ENCODE measurements at places on chromosomes 4 and X.

GRCh38 chr4:39502019-39502663 is 25.1 kb downstream of the UGDH start:
- DNase-seq = no peak

DNA sequence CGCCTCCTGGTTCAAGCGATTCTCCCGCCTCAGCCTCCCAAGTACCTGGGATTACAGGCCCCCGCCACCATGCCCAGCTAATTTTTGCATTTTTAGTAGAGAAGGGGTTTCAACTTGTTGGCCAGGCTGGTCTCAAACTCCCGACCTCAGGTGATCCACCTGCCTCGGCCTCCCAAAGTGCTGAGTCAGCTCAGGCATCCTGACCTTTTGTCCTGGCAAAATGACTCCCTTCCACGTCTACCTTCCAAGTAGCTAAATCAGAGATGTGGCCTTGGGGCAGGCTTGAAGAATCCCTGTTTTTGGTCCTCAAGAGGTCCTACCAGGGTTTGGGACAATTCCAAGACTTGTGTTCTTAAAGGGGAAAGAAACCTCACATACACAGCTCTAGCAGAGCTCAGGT is 12.8 kb downstream of the AFAP1 start:
- no peak for DNase-seq

DNA sequence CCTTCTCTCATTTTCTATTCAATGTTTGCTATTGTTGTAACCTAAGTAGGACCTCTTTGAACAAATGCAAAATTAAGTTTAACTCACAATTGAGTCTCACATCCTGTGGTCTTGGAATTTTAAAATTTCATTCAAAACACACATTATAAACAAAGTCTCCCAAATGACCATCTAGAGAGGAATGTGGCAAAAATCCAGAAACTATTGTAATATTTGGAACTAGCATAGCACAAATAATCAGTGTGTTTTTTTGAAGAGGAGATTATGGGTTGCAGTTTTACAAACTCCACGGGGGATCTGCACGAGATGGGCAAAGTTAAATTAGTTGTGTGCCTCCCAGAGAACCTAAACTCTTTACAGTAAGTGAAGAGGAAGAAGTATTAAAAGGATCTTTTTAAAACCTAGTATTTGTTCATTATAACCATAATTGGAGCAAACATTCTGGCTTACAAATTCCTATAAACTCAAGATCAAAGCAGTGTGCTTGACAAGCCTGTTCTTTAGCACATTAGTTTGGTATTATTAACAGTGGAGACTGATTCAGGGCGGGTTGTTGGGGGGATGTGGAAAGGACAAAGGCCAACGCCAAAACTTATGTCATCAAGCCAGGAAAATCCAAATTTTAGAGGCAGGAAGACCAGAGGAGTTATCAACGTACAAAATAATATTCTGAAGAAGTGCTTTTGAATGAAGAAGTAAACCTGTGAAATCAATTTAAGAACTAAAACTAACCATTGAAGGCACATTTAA is 22.4 kb upstream of the RBPJ start:
- no peak for DNase-seq

DNA sequence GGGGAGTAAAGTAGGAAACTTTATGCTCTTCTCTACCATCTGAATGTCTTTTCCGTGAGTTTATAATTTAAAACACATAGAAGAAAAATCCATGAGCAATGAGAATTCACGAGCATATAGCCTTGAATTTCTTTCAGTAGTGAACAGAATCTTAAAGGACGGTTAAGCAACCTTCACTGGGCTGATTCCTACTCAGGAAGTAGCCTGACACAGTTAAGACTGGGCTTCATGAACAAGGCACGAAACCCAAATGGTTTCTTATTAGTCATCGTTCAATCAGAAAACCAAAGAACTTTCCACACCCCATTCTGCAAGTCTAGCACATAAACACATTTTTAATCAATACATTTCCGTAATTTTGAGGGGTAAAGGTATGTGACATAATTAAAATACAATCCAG is 95.8 kb downstream of the SH3KBP1 start:
- DNase-seq = no peak

DNA sequence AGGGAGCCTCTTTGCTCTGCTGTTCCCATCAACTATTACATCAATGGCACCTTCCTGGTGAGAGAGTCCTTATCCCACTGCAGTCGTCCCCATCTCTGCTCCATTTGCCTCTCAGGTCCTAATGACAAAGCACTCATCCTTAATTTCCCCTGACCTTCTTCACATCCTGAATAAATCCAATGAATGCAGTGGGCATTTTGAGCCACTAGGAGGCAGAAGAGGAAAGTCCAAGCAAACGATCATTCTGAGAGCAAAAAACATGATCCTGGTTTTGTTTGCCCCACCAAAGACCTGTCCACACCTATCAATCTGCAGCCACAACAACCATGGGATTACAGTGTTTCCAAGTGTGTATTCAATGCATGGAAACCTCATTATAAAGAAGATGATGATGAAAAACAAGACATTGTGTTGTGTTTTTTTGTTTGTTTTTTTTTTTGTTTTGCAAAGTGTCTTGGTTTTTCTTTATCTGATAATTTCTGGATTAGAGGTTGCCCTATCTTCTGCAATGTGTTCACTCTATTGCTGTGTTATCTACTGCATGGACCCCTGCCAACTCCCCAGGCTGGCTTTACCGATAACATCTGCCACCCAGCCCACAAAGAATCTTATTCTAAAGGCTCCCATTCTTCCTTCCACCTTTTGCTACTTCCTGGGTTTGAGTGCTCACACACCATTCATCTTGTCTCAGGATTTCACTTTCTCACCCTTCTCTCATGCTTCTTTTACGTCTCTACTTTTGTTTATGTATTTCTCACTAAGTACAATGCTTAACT is 207.2 kb downstream of the NLGN4X start:
- DNase-seq = no peak

- no peak for DNase-seq
Measured at GRCh38 chr4:25223802-25224375, 9.9 kb upstream of the PI4K2B start.

DNA sequence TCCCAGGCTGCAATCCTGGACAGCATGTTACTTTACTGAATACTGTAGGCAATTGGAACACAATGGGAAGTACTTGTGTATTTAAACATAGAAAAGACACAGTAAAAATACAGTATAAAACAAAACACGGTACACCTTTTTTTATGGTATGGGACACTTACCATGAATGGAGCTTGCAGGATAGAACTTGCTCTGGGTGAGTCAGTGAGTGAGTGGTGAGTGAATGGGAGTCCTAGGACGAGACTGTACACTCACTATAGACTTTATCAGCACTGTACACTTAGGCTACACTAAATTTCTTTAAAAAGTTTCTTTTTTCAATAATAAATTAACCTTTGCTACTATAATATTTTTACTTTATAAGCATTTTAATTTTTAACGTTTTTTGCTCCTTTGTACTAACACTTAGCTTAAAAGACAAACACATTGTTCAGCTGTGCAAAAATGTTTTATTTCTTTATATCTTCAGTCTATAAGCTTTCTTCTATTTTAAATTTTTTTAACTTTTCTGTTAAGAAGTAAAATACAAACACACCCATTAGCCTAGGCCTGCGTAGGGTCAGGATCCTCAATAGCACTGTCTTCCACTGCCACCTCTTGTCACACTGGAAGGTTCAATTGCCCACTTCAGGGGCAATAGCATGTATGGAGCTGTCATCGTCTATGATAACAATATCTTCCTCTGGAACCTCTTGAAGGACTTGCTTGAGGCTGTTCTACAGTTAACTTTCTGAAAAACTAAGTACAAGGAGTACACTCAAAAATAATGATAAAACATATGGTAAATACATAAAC is 293.5 kb upstream of the FSTL5 start:
- DNase-seq = no peak

DNA sequence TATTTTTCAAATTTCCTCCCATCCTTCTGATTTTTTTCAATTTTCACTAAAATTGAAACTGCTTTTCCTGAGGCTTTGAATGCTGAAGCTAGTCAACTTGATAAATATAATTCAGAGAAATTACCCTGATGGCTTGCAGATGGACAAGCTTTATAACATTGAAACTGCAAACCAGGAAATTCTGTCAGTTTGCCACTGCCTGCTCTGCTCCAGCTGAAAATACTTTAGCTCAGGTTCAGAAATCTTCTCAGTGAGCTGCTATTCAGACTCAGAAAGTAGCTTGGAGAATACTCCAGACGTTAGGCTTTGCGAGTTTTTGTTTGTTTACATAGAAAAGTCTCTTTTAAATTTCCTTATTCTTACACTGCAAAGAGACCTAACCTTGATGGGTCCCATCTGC is 1574.7 kb downstream of the STIM2 start:
- DNase-seq = no peak

DNA sequence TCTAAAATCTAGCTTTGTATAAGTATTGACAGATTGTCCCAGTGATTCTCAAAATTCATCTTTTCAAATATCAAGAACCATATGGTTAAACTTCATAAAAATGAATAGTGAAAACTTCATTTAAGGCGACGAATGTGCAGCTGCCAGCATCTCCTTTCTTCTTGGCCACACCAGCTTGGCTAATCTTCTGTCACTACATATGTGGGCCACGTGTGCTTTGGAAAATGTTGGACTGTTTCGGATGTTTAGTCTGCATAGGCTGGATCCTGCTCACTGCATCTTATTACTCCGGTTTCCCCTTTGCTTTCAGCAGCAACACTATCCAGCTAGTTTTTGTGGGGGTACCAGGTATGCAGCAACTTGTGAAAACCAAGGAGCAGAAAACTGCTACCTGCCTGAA is 221.9 kb downstream of the BMPR1B start:
- no peak for DNase-seq

DNA sequence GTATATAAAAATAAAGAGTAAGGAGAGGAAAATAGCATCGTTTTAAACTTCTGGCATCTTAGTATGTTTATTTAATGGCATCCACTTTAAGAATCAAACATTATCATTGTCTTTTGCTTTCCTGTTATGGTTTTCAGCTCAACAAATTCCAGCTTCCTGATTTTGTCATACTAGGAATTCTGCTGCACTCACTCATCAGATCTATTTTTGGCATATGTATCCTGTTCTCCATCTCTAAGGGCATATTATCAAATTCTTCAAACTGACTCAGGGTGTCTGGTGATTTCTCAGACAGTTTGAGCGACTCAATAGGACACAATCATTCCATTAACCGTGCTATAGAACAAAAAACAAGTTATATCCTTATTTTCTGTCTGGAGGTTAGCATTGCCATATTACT is 248.5 kb upstream of the DIAPH2 start:
- DNase-seq = no peak

- no peak for DNase-seq
Measured at GRCh38 chr4:155305619-155306018, 71.1 kb downstream of the MAP9 start.

DNA sequence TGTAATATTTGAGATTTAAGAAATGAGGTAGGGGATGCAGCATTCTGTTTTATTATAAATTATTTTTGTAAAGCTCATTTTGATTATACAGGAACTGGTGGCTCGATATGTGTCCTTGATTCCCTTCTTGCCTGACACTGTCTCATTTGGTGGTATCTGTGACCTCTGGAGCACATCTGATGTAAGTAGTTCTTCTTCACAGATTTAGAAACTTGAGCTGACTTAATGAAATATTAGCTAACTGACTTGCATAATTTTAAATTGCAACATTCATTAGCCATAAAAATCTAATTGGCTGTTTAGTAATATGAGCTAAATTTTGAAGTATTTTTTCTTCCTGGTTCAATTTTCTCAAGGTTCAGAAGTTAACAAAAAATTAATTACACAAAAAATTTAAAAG is 69.1 kb downstream of the FBXL5 start:
- DNase-seq = no peak

- no peak for DNase-seq
Measured at GRCh38 chrX:132858018-132858417, 100.4 kb downstream of the HS6ST2 start.

- no peak for DNase-seq
Measured at GRCh38 chrX:48458711-48459110, 11.3 kb downstream of the SLC38A5 start.

GRCh38 chr4:1164956-1165545 is 7.3 kb downstream of the SPON2 start:
- DNase-seq = no peak

- DNase-seq = no peak
Measured at GRCh38 chr4:1839282-1839681, 16.7 kb downstream of the LETM1 start.

GRCh38 chrX:19121898-19122640 is at the start of gene ADGRG2:
Gene ADGRG2 (minus strand): TSS chrX:19122468. CDS start chrX:19068834, 53,634 bp downstream.
- DNase-seq = no peak

DNA sequence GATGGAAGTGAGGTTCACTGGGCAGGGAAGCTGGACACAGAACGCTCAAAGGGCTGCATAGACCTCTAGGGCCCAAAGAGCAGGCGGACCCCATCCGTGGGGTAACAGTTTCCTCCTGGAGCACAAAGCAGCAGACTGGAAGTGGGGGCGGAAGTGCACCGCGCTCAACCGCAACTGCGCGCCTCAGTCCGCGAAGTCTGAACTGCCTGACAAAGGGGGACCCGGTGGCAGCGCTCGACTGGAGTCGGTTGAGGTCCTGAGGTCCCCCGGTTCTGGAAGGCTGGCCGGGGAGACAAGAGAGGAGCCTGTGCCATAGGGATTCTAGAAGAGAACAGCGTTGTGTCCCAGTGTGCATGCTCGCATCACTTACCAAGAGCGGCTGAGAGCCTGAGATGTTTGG is 58.5 kb downstream of the ALPK1 start:
- no peak for DNase-seq

DNA sequence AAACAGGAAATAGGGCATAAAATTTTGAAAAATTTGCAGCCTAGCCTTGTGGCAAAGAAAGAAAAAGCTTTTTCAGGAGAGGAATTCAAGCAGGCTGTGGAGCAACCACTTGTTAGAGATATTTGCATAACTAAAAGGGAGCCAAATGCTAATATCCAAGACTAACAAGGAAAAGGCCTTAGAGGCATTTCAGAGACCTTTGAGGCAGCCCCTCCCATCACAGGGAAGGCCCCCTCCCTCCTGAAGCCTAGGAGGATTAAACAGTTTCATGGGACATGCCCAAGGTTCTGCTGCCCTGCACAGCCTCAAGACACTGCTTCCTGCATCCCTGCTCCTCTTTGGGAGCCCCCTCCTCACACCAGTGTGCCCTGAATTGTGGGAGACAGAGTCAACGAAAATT is 275.4 kb upstream of the SFRP2 start:
- DNase-seq = no peak

- DNase-seq = no peak
Measured at GRCh38 chr4:5719350-5720055, 8.5 kb downstream of the EVC start.

DNA sequence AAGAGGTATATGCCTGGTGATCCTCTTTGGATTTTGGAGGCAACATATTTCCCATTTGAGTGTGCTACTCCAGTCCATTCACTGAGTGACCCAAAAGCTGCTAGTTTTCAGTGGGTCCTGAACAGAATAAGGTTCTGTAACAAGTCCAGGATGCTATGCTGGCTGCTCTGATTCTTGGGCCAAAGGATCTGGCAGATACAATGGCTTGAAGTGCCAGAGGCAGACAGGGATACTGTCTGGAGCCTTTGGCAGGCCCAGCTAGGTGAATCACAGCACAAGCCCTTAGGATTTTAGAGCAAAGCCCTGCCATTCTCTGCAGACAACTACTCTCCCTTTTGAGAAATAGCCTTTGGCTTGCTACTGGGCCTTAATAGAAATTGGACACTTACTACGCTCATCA is 40.6 kb downstream of the DCHS2 start:
- DNase-seq = no peak

Data from stimulated activated CD8-positive, alpha-beta memory T cell treated with anti-CD3 and anti-CD28 coated beads, Interleukin-4, amount 100 ng/mL, for 1 hour (primary cell).